B cell (primary cell): ENCODE measurements at places on chromosomes 13 and 19. TPM values are rescaled to one million over a fixed set of nuclear protein-coding genes. Genes with fewer than 3 reads are reported as not detected.

SLC10A2 gene
- total RNA-seq, result not detected in 2 replicates

DCT gene
- total RNA-seq, result 0.10 and 0.22 TPM in 2 replicates

MYH14 gene
- total RNA-seq, result not detected in 2 replicates

TMTC4 gene
- total RNA-seq, result 17.8 and 18.9 TPM in 2 replicates

SIGLEC9 gene
- total RNA-seq, result not detected in 2 replicates

DNA sequence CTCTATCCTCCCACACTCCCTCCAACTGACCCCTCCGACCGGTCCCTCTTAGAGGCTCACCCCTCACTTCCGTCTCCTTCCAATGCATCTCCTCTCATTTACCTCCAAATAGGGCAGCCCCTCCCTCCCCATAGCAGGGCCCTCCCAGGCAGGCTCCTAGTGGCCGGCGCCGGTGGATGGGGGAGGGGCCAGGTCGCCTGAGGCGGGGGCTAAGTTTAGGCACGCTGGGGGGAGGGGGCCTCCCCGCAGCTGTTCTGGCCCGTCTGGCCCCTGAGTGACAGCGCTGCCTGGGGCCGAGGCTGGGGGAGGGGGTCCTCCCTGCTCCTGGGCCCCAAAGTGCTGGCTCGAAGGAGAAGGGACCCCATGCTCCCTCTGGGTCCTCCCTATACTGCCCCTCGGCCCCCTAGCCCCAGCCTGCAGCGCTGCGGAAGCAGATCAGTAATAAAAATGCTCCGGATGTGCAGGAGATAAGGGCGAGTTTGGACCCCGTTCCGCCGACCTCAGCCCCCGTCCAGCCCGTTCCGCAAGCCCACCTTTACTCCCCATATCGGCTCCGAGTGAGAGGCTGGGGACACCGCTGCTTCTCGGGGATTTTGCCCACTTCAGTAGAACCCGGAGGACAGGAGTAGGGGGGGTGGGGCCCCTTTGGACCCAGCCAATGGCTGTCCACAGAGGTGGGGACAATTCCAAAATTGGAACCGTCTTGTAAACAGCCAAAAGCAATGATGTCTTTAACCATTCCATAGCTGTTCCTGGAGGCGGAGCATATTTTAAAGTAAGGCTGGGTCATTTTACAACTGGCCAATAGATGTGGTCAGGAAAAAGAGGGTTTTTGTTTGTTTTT lies 4.0 kb downstream of the RTN2 start:
- no peak for DNase-seq

DNA sequence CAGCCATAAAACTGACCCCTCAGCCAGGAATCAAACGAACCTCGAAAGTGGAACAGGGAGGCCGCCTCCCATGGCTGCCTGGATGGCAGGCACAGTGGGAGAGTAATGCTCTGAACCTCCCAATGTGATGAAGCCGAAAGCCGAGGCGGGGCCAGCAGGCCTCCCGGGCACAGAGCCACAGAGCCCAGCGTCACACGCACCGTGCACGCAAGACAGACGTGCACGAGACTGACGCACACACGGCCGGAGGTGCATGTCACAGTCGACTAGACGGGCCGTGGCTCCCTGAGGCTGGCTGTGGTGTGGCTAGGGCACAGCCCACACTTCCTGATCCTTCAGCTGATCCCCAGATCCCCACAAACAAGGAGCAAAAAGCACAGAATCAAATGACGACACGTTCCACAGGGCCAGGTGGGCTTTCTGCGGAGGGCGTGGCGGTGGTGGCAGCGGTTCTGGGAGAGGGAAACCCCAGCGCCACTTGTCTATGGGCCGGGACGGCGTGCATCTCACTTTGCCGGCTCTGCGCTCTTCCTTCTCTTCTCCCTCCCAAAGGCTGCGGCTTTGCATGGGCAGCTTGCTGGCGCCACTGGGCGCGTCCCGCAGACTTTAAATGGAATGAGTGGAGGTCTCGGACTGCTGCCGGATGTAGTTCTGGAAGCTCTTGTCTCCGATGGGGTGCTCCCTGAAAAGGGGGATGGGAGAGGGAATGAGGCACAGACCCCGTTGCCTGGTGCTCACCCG lies 5.0 kb upstream of the C13orf46 start:
- DNase-seq, result no peak

- DNase-seq, result no peak
Observed at GRCh38 chr19:48656840-48657474, 11.0 kb upstream of the CA11 start.

DNA sequence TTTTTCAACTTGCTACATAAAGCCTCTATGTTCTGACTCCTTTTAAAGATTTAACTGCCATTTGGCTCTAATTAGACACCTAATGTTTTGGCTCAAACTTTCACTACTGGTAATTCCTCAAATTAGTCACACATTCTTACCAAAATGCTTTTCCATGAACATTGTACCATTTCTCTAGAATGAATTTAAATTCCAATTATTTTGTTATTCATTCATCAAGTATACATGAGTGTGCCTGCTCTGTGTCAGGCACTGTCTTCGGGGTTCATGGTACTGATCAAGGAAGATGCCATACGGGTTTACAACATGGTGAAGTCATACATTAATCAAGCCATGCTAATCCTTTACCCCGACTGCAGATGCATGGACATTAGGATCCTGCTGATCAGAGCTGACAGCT lies 69.1 kb upstream of the POSTN start:
- no peak for DNase-seq

GRCh38 chr19:21704320-21704719 lies 63.1 kb downstream of the ZNF100 start:
- DNase-seq, result no peak

DNA sequence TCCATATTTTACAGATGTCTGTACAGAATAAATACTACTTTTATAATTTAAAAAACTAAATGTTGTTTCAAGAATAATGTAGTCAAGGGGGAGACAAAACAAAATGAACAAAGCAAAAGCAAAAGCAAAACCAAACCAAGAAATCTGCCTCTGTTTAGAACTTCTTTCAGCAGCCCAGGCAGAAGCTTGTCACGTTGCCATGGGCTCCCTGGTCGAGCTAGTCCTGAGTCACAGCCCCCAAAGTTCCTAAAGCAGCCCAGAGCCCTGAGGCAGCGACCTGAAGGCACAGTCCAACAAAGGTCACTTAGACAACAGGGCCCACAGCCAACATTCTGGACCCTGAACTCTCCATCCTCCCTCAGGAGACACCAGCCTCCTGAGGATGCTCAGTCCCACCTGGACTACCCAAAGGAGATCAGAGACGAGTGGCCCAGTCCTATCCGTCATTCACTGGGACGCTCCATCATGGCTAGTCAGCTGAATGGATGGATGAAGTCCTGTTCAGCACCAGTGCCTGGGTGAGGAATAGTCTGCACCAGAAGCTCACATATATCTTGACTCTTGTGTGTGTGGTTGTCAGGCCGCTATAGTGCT lies 41.7 kb downstream of the SIAH3 start:
- DNase-seq, result no peak

GRCh38 chr13:90613076-90613795 lies 734.3 kb upstream of the MIR17HG start:
- no peak for DNase-seq

DNA sequence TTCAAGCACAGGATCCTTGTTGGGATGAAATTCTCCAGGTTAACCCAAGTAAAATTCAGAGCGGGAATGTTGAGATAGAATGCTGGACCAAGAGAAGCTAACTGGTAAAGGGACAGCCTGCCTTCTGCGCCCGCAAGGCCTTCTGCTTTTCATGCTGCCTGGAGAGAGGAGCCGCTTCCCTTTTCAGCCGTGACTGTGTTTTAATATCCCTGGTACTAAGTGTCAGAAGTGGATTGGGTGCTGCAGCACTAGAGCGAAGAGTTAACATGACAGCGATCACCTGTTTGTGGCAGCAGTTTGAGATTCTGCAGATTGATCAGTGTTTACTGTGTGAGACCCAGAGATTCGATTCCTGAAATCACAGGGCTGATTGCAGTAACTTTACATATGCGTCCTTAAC lies 197.4 kb upstream of the ZNF536 start:
- DNase-seq, result no peak

DNA sequence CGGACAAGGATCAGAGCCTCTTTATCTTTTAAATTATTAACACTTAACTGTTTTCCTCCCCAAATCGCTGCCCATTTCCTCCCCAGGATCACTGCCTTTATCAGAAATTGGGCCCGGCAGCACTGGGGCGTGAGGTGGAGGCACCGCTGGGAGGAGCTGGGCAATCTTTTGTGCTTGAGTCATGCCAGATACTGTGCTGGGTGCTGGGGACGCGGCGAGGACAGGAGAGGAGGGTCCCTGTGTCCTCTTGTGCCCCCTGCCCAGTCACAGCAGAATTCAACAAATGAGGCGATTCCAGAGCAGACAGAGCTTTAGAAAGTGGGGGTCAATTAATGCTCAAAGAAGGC lies 347.8 kb downstream of the ZNF536 start:
- no peak for DNase-seq

DNA sequence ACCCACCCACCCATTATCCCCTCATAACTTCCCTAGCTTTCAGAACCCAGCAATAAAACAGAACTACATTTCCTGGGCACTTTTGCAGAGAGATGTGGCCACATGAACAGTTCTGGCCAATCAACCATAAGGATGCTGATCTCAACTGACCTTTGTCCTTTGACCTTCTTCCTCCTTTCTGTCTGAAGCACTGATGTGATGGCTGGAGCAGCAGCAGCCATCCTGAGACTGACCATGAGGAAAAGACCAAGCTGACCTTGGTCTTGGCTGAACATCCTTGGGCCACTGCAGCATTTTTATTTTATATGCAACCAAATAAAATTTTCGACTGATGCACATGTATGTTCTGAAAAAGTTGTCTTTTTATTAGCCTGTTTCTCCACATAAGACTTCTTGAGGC lies 33.1 kb upstream of the CACNA1A start:
- no peak for DNase-seq

DNA sequence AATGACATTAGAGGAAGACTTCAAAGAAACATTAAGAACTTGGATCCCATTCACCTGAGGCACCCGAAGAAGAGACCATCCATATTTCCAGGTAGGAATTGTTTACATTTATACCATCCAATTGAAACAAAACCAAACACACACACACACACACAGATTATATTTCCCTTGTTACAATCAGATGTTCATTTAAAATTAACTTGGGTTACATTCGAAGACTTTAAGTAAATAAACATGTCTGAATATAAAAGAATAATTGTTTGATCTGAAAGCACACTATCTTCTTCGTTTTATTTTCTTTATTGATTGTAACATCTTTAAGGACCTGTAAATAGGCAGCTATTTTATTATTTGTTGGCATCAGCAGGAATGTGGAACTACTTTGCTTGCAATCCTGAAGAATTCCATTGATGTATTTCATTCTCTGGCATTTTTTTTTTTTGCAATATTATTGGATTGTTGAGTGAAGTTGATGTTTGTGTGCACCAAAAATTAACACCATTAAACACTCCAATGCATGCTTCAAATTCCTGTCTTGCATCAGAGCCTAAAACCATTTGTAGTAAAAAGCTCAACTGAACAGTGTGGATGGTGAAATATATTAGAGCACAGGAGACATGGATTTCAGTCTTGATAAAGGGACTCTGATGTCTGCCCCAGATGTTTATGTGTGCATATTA lies 85.3 kb upstream of the FRY start:
- DNase-seq, result no peak

DNA sequence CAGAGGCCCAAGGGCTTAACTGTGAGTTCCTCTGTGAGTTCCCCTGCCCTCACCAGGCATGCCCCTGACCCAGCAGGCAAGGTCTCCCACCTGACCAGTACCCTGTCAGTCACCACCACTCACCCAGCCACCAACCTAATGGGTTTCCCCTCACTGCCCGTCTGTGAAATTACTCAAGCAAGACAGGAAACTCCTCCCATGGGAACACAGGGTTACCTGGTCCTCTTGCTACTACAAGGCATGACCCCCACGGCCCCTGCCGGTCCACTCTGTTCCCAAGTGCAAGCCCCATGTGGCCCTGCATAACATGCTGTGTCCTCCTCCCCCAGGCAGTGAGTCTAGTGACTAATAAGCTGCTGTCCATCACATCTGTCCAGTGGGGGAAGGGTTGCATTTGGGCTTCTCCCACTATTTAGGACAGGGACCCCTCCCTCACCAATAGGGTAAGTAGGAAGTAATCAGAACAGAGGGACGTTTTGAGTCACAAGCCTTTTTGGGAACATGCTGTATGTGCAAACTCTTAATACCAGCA lies 8.0 kb upstream of the DHRS12 start:
- DNase-seq, result no peak

GRCh38 chr13:109615721-109616420 lies 170.5 kb downstream of the IRS2 start:
- DNase-seq, result no peak

DNA sequence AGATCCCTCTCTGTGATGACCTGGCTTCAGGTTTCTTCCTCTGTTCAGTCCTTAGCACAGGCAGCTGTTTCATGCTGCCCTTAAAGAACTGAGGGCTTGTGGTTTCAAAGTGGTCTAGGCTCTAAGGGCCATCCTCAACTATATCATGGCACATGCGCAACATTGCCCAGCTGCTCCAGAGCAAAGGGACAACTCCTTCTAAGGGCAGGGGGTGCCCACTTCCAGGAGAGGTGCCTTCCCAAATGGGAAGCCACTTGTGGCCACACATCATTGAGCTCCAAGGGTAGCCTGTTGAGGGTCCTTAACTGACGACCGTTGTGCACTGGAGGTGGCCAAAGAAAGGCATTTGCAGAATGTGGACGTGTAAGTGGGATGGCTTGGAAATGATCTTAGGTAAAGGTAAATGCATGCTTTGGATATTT lies 7.3 kb downstream of the GPR183 start:
- no peak for DNase-seq

GRCh38 chr13:59319276-59319675 lies 844.5 kb downstream of the DIAPH3 start:
- DNase-seq, result no peak

GRCh38 chr19:50264483-50265186 lies 61.2 kb downstream of the MYH14 start:
- no peak for DNase-seq

DNA sequence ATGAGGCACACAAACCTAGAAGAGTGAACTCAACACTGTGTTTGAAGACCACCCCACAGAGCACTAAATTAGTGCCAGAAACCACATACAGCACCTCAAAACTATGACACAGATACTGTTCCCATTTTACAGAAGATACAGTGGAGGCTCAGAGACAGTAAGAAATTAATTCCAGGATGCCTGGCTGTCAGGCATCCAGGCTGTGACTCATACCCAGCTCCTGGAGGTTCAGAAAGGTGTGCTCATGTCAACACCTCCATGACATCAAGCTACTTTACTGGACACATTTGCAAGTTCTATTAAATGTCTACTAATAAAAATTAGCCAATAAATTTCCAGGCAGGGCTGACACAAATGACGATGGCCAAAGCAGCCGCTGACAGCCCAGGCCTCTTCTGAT lies 176.3 kb downstream of the ABCC4 start:
- no peak for DNase-seq

GRCh38 chr13:24185591-24186232 lies 25.2 kb downstream of the SPATA13 start:
- DNase-seq, result no peak

- DNase-seq, result no peak
Observed at GRCh38 chr13:40434516-40435397, 231.7 kb downstream of the FOXO1 start.

DNA sequence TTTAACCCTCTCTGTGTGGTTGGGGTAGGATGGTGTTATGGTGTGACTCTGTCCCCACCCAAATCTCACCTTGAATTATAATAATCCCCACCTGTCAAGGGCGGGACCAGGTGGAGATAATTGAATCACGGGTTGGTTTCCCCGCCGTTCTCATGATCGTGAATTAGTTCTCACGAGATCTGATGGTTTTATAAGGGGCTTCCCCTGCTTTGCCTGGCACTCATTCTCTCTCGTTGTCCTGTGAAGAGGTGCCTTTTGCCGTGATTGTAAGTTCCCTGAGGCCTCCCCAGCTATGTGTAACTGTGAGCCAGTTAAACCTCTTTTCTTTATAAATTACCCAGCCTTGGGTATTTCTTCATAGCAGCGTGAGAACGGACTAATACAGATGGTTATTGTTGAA lies 68.8 kb downstream of the ARHGEF7 start:
- DNase-seq, result peak; percentile 71
